ENCODE measurements at places on chromosomes 5 and 9.

GRCh38 chr9:86741311-86742208 lies 205.7 kb downstream of the GAS1 start:
- no peak for DNase-seq

- DNase-seq, result no peak
Measured at GRCh38 chr5:160938532-160938931, 86.5 kb upstream of the ATP10B start.

- DNase-seq, result no peak
Measured at GRCh38 chr9:95137587-95138145, 179.8 kb downstream of the FANCC start.

DNA sequence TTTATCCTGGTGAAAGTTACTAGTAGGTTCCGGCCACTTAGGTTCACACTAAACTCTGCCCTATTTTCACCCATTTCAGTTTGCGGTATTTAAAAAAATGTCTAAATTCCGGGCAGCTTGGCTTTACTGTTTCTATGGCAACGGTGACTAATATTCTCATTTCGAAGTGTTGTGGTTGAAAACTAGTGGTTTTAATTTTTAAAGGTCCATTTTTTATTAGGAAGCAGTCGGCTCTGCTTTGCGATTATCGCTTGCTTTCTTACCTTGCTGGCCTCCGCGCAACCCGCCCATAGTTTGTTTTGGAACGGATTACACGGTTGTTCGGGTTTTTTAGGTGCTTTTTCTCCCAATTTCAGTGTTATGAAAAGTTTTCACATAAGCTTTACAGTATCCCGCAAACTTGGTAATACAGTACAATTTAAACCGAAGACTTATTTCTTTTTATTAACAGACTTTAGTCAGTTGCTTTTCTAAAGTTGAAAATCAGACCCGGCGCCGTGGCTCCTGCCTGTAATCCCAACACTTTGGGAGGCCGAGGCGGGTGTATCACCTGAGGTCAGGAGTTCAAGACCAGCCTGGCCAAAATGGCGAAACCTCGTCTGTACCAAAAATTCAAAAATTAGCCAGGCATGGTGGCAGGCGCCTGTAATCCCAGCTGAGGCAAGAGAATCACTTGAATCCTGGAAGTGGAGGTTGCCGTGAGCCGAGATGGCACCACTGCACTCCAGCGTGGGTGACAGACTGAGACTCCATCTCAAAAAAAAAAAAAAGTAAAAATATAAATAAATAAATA lies 1.6 kb downstream of the KDM4C start:
- peak; percentile 48 for DNase-seq

DNA sequence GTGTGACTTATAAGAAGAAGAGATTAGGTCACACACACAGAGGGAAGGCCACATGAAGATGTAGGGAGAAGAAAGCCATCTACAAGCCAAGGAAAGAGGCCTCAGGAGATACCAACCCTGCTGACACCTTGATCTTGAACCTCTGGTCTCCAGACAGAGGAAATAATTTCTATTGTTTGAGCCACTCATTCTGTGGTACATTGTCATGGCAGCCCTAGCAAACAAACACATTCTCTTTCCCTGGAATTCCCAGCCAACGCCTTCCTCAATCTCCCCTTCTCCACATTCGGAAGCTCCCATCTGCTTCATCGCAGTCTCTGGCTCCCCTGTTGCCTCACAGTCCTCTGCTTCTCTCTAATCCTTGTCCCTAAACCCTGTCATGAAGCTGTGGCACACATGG lies 16.7 kb downstream of the PTGS1 start:
- DNase-seq, result no peak

DNA sequence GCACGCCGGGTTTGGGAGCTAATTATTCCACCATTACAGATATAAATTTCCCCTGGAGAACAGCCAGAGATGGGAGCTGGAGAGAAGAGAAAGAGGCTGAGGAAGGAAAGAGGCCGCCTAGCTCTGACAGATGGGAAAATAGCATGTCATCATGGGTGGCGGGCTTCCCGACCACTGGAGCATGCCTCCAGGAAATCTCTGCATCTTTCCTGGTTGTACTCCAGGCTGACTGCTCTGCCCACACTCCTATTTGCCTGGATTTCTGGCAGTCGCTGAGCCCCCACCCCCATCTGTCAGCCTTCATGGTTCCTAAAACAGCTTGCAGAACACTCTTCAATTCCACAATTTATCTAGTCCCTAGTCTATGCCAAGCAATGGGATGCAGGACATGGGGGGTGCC lies 14.3 kb upstream of the GABRP start:
- DNase-seq, result no peak

DNA sequence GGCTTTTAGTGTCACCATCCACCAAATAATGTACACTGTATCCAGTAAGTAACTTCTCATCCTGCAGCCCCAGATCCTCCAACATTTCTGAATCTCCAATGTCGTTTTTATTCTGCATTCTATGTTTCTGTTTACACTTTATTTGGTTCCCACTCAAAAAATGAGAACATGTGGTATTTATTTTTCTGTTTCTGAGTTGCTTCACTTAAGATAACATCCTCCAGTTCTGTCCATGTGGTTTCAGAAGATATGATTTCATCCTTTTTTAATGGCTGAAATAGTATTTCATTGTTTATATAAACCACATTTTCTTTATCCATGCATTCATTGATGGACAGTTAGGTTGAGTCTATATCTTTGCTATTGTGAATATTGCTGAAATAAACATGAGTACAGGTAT lies 677.3 kb upstream of the FTMT start:
- no peak for DNase-seq

DNA sequence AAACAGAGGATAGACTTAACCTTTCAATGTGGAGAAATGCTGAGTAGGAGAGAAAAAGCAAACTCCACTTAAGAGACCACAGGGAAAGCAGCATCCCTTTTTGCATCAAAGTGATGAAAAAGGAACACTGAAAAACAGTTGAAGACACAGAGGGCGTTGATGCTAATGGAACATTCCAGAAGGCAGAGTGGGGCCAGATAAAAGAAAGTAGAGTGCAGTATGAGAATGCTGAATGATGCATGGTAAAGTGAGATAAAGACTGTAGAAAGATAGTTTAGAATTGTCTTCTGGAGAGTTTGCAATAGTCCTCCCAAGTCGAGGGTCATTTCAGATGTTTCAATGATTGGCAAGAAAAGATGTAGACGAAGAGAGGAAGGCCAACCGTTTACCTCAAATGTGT lies 574.3 kb downstream of the PRR16 start:
- DNase-seq, result no peak

DNA sequence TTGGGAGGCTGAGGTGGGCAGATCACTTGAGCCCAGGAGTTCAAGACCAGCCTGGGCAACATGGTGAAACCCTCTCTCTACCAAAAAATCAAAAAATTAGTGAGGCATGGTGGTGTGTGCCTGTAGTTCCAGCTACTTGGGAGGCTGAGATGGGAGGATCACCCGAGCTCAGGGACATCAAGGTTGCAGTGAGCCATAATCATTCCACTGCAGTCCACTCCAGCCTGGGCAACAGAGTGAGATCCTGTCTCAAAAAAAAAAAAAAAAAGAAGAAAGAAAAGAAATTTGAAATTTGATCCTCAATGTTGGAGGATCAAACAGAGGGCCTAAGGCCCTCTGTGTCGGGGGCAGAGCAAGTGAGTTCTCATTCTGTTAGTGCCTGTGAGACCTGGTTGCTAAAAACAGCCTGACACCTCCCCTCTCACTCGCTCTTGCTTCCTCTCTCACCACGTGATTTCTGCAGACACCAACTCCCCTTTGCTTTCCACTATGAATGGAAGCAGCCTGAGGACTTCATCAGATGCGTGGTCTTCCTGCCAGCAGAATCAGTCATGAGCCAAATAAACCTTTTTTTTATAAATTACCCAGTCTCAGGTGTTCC lies 8.4 kb upstream of the GOLPH3 start:
- no peak for DNase-seq

All from activated T-cell treated with anti-CD3 and anti-CD28 coated beads, Interleukin-2, amount 50 U/mL, for 24 hours (primary cell).